ENCODE measurements at places on chromosomes 4 and X.

- no peak for DNase-seq
Measured at GRCh38 chr4:7289589-7289988, 97.3 kb downstream of the SORCS2 start.

GRCh38 chr4:164350061-164350460, 403.9 kb upstream of the SMIM31 start:
- no peak for DNase-seq

- DNase-seq = no peak
Measured at GRCh38 chrX:39969819-39970504, 127.8 kb downstream of the BCOR start.

- no peak for DNase-seq
Measured at GRCh38 chrX:28379103-28379502, 208.1 kb upstream of the IL1RAPL1 start.

DNA sequence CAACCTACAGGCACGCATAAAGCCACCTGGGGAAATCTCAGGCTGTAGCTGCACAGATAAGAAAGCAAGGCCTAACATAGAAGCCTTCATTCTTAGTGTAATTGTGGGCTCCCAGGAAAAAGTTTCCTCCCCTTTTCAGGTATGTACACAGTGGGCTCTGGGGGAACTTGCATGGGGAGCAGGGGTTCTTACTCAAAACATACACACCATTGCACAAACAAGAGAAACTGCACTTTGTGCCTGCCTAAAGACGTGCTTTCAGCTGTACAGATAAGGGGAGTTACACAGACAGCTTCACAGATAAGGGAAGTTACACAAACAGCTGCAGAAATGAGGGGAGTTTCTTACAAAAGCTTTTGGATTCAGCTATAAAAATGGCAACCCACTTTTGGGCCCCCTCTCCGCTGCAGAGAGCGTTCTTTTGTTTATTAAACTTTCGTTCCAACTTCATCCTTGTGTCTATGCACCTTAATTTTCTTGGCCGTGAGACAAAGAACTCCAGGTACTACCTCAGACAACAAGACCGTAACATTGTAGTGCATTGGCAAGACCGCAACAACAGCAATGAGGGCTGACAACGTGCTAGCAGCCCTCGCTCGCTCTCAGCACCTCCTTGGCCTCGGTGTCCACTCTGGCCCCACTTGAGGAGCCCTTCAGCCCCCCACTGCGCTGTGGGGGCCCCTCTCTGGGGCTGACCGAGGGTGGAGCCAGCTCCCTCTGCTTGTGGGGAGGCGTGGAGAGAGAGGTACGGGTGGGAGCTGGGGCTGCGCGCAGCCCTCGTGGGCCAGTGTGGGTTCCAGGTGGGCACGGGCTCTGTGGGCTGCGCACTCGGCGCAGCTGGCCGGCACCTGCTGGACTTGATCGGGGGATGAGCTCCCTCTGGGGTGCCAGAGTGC, 317.5 kb downstream of the RAPGEF2 start:
- no peak for DNase-seq

DNA sequence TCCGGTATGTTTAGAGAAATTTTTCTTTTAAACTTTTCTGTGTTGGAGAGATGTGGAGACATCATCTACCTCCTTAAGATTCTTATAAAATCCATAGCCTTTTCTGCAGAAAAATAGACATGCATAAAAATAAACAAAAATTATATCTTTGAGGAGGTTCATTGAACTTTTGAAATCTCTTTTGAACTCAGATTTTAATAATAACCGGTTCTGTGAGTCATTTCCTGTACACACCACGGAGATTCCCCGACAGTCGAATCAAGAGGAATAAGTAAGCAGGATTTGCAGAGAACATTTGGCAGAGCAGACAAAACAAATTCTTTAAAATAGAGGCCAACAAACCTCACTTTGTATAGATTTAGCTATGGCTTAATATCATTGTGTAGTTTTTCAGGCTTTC, 918.7 kb upstream of the POU3F4 start:
- DNase-seq = no peak

DNA sequence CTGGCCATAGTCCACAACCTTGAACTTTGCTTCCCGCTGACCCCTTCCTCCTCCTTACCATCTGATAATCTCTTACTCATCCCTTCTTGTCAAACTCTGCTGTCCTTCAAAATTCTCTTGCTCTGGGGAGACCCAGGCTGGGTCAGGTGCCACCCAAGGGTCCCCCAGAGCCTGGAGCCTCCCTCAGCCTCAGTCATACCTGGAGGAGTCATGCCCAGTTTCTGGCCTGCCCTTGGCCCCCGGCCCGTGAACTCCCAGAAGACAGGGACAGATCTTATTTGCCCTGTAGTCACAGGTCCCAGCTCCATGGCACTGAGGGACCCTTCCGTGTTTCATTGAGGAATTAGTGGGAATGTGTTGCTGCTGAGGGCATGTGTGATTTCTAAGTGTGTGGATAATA, 4.7 kb upstream of the GPR78 start:
- no peak for DNase-seq

- no peak for DNase-seq
Measured at GRCh38 chr4:168293386-168293975, 25.1 kb downstream of the DDX60 start.

GRCh38 chrX:143461606-143462005, 55.7 kb downstream of the SPANXN3 start:
- DNase-seq = no peak

GRCh38 chr4:189301692-189302091, 639.0 kb upstream of the FRG1 start:
- DNase-seq = no peak

GRCh38 chr4:52312722-52313121, 261.6 kb downstream of the SPATA18 start:
- no peak for DNase-seq

DNA sequence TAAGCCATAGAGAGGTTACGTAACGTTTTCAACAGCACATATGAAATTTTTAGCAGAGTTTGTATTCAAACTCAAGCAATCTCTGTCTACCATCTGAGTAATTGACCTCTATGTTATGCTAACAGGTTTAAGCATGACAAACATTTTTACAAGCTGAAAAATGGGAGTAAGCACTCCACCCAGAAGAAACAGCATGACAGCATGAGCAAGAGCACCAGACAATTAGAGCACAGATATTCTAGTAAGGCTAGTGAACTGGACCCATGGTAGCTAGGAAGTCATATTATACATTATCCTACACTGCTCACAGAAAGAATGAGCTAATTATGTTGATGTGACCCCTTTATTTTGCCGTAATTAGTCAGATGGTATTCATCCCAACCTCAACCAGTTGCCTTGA, 200.5 kb downstream of the PABPC4L start:
- DNase-seq = no peak

DNA sequence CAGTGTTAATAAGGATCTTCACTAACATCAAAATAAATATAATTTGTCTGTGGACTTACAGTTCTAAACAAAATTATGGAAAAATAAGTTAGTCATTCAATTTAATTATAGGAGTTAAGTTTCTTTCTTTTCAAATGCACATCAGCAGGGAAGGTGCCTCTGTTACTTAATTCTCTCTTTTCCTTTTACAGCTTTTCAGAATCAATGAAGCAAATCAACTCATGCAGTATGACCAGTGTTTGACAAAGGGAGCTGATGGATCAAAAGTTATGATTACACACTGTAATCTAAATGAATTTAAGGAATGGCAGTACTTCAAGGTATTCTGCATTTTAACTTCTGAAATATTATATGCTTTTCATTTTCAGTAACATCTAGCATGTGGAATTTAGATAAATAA, 15.9 kb downstream of the HMGB2 start:
- DNase-seq = no peak

DNA sequence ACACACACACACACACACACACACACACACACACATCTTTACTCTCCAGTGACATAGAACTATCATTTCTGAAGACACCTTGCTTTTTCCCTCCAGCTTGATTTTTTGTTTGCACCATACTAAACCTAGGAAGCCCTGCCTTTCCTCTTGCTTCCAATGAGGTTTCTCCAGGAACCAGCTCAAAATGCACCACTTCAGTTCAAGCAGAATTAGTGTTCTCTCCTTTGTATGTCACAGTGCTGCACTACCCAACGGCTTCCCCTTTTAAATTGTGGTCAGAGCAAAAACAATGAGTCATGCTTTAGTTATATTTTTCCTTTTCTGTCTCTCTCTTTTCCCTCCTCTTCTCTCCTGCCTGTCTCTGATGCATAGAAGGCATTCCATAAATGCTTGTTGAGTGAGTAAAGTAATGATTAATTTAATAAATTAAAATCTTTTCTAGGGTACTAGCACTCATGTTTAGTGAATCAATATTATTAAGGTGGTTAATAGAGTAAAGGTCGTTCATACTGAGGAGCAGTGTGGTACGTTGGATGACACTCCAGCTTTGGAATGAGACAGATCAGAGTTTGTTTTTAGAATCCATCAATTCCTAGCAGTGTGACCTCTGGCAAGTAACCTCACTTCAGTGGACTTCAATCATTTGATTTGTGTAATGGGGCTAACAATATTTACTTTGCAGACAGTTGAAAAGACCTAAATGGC, 5.9 kb downstream of the RTL3 start:
- no peak for DNase-seq

- DNase-seq = no peak
Measured at GRCh38 chr4:167032871-167033270, 201.4 kb downstream of the SPOCK3 start.

DNA sequence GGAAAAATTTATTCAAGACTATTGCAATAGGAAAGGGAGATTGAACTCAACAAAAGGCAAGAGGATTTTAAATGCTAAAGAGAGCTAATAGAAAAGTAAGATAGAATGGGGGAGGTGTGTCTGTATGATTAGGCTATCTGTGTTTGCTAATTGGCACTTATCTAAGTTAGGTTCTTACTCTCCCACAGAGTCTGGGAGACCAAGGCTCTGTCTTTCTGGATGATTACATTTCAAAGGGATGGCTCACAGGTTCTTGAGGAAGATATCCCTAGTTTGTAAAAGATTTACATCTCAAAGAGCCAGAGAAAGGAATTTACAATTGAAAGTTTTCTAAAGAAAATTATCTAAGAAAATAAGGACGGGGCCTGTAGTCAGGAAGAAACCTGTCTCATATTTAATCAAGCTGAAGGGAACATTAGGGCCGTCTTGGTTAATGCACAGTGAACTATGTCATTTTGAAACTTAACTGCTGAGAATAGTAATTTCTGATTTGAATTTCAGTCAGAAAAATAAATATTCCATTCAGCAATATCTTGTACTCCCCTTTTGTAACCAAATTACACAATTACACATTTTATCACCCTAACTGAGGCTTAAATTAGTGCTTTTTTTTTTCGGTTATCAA, 75.8 kb downstream of the MAGEB10 start:
- no peak for DNase-seq

GRCh38 chrX:96435378-96436035, 249.1 kb upstream of the DIAPH2 start:
- no peak for DNase-seq

- DNase-seq = no peak
Measured at GRCh38 chr4:127579821-127580220, 52.9 kb upstream of the INTU start.

DNA sequence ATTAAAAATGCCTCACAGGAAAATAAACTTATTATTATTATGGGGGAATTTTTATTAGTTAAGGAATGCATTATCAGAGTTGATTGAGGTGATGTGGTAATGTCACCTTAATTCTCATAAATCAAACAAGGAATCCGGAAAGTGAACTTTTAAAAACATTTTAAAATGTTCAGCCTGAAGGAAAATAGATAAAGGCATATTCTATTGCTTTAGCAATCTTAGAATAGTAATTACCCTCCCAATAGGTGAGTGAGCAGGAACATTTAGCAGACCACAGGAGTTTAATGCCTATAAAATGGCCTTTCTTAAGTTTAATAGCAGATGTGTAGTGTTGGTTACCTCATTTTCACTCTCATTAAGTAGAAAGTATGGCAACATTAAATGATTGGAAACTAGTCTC, 160.9 kb upstream of the MAD2L1 start:
- DNase-seq = no peak

GRCh38 chr4:126435491-126435890, 1120.7 kb downstream of the FAT4 start:
- no peak for DNase-seq

GRCh38 chrX:13427441-13428052, 107.7 kb upstream of the ATXN3L start:
- DNase-seq = no peak

GRCh38 chr4:156799121-156799589, 172.4 kb downstream of the PDGFC start:
- no peak for DNase-seq

DNA sequence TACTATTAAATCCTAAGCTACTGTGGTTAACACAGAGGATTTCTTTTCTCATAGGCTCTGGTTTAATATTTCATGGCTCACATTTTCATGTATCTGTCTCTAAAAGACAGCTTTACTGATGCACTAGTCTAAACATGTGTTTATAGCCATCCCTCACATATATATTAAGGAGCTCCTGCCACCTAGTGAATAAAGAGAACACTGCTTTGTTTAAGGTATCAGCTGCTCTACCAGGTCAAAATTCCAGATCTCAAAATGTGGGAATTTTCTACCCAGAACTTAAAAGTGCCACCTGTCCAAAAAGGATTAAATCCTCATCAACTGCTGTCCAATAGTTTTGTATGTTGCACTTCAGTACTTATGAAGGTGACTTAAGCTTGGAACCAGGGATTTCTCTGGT, 188.5 kb upstream of the TEX13C start:
- DNase-seq = no peak

DNA sequence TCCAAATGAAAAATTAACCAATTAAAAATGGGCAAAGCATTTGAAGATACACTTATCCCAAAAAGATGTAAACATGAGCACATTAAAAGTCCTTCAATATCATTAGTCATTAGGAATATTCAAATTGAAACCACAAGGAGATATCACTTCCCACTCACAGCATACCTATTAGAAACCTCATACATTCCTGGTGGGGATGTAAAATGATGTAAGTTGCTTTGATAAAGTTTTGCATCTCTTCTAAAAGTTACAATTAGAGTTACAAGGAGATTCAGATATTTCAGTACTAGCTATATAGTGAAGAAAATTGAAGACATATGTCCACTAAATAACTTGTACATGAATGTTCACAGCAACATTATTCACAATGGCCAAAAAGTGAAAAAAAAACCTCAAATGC, 1109.3 kb upstream of the LCORL start:
- no peak for DNase-seq

- no peak for DNase-seq
Measured at GRCh38 chr4:100548200-100548560, 30.4 kb upstream of the EMCN start.

GRCh38 chr4:15109600-15109999, 107.3 kb downstream of the CPEB2 start:
- DNase-seq = no peak

DNA sequence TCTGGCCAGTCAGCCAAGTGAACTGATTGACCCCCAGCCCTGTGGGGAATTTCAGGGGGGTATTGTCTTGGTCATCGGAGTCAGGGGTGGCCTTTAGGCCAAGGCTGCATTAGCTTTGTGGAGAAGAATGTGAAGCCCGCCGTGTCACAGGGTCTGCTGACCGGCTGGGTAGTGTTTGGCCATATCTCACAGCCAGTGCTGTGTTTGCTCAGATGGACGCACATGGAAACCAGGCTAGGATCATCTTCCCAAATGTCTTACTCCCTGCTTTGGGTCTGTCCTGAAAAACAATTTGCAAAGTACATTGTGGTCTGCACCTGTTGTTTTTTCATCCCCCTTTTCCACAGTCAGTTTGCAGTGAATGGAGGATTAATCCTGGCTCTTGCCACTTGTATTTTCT, 13.0 kb downstream of the TMEM164 start:
- no peak for DNase-seq

GRCh38 chr4:42515156-42515884, 118.0 kb downstream of the SHISA3 start:
- no peak for DNase-seq

GRCh38 chrX:96909291-96909690, 25.6 kb downstream of the RPA4 start:
- DNase-seq = no peak

GRCh38 chr4:958314-958665, 15.1 kb downstream of the DGKQ start:
- DNase-seq = no peak
